CD4-positive, alpha-beta T cell treated with Interleukin-6 for 4 hours (primary cell): ENCODE measurements at places on chromosomes 7 and 10.

DNA sequence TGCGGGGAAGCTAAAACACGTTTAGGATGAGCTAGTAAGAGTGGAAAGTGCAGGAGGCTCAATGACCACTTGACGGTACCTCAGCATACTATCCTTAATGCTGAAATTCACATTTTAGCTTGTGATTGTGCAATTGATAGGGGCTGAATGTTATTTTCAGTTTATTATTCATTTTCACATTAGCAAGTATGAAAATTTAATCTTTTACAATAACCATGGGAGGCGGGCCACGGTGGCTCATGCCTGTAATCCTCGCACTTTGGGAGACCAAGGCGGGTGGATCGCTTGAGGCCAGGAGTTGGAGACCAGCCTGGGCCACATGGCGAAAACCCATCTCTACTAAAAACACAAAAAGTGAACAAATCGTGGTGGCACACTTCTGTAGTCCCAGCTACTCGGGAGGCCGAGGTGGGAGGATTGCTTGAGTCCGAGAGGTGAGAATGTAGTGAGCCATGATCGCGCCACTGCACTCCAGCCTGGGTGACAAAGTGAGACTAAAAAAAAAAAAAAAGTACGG, 22.0 kb upstream of the ANLN start:
- no peak for DNase-seq

- DNase-seq, result no peak
Observed at GRCh38 chr7:151330181-151330580, 11.4 kb upstream of the NUB1 start.

- DNase-seq, result no peak
Observed at GRCh38 chr10:9035355-9035754, 980.9 kb downstream of the GATA3 start.

- DNase-seq, result no peak
Observed at GRCh38 chr7:80611779-80612178, 26.7 kb upstream of the CD36 start.

GRCh38 chr10:44183667-44184632, 200.9 kb downstream of the CXCL12 start:
- DNase-seq, result no peak

DNA sequence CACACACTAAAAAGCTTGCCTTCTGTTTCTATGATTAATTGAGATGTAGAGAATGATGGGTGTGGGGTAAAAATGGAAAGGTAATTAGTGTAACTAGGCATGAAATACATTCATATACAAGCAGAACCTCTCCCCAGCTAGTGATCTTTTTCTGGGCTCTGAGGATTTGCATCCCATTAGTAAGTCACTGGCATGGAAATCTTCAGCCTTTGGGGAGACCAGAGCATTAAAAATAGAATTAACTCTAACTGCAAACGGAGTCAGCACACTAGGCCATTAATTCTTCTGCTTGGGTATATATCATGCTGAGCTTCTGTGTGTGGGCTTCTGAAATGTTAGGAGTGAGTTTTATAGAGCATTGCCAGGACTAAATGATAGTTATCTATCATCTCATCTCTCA, 128.9 kb downstream of the HDAC9 start:
- no peak for DNase-seq

DNA sequence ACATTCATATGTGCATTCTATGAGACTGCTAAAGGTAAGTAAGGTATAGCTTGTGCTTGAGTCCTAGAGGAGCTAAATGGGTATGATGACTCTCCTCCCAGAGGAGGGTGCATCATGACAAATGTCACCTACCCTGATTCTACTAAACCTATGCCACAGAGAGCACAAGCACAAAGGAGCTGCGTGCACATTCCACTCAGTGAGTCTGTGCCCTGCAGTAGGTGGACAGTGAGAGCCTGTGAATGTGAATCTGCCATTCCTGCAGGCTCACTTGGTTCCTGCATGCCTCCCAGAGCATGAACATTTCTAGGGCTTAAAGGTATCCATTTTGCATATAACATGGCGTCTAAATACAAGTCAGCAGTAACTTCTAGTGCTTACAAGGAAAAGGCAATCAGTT, 46.8 kb downstream of the PRKAR2B start:
- no peak for DNase-seq

GRCh38 chr7:35420656-35421055, 166.8 kb upstream of the TBX20 start:
- DNase-seq, result no peak

GRCh38 chr10:63374991-63375390, 90.8 kb downstream of the JMJD1C start:
- no peak for DNase-seq

DNA sequence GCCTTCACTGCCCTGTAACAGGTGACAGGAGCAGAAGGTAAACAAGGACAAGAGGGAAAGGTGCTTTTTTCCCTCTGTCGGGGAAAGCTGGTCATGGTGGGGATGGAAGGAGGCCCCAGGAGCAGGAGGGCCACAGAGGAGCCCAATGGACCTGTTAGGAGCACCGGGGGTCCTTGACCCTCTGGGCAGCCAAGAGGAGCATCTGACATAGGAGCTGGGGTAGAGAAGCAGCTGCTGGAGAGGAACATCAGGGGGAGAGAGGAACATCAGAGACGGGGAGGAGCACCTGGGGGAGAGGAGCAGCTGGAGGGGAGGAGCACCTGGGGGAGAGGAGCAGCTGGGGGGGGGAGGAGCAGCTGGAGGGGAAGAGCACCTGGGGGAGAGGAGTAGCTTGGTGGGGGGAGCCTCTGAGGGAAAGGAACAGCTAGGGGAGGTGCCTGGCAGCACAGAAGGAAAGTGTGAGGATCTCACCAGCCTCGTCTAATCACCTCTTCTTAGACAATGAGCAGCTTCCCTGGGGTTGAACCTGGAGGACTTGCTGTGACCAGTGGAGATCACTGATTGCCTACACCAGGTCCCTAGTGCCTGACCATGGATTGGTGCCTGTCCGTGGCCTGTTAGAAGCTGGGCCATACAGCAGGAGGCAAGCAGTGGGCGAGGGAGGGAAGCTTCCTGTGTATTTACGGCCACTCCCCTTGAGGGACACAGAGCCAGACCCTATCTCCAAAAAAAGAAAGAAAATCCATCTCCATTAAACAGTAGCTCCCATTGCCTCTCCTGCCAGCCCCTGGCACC, 37.6 kb downstream of the JAKMIP3 start:
- no peak for DNase-seq
